Right ventricle myocardium inferior (tissue), 1 donor: ENCODE measurements at places on chromosomes 2 and 18.

- DNase-seq: no peak
These were observed 72.5 kb upstream of the CYP26B1 start for GRCh38 chr2:72220170-72220569.

- no peak for DNase-seq
These were observed 146.1 kb downstream of the PRPF40A start for GRCh38 chr2:152571048-152571766.

- no peak for DNase-seq
These were observed 58.3 kb downstream of the MTCL1 start for GRCh38 chr18:8763611-8764010.

DNA sequence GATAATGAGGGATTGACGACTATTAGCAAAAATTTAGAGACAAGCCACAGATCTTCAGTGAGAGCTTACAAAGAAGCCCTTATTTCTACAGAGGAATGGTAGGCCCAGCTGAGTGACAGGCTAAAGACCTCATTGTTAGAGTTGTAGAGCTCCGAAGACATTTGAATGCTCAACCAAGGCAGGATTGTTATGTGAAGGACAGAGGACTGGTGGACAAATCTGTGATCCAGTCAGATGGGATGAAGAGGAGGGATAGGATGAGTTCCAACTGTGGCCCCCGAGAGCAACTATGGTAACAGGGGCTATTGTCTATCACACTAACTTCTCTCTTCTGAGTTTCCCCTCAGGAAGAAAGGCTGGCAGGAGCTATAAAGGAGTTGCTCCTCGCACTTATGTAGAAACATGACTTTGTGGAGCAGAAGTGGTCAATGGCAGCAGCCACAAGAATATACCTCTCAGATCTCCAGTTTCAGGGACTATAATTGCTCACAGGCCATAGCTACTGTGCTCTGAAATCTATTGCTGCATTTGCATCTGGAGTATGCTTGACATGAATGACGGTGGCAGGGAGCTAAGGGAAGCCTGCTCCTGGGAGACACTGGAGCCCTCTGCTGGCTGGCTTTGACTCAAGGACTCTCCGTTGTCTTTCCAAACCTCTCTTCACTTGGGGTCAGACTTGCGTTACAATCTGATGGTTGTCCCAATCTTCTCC is 50.3 kb upstream of the GREB1L start:
- no peak for DNase-seq

- no peak for DNase-seq
These were observed 122.3 kb downstream of the HAUS1 start for GRCh38 chr18:46226461-46226860.

DNA sequence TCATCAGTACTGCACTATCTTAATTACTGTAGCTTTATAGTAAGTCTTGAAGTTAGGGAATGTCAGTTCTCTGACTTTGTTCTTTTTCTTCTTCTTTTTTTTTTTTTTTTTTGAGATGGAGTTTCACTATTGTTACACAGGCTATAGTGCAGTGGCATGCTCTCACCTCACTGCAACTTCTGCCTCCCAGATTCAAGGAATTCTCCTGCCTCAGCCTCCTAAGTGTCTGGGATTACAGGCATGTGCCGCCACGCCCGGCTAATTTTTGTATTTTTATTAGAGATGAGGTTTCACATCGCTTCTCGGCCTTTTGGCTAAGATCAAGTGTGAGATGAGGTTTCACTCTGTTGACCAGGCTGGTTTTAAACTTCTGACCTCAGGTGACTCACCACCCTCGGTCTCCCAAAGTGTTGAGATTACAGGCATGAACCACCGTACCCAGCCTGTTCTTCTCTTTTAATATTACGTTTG is 41.9 kb upstream of the TANC1 start:
- DNase-seq: no peak

- DNase-seq: no peak
These were observed 9.2 kb downstream of the LRRFIP1 start for GRCh38 chr2:237636578-237636977.

GRCh38 chr18:75052475-75052874 is 156.5 kb downstream of the PTGR3 start:
- DNase-seq: no peak

DNA sequence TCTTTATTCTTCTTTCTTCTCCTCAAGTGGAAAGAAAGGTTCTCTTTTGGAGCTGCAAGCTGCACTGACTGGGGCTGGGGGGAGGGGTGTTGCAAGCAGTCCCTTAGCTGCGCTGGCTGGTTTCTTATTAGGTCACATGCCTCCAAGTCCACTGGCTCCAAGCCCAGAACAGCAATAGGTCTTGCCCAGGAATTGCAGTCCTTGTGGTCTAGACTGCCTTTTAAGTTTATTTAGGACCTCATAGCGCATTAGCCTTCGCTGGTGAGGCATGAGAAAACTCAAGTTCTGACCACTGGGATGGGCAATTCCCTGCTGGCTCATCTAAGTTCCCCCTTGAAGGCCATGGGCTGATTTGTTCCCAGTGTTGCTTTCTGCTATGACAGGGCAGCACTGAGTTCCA is 138.6 kb upstream of the SCN7A start:
- DNase-seq: no peak

DNA sequence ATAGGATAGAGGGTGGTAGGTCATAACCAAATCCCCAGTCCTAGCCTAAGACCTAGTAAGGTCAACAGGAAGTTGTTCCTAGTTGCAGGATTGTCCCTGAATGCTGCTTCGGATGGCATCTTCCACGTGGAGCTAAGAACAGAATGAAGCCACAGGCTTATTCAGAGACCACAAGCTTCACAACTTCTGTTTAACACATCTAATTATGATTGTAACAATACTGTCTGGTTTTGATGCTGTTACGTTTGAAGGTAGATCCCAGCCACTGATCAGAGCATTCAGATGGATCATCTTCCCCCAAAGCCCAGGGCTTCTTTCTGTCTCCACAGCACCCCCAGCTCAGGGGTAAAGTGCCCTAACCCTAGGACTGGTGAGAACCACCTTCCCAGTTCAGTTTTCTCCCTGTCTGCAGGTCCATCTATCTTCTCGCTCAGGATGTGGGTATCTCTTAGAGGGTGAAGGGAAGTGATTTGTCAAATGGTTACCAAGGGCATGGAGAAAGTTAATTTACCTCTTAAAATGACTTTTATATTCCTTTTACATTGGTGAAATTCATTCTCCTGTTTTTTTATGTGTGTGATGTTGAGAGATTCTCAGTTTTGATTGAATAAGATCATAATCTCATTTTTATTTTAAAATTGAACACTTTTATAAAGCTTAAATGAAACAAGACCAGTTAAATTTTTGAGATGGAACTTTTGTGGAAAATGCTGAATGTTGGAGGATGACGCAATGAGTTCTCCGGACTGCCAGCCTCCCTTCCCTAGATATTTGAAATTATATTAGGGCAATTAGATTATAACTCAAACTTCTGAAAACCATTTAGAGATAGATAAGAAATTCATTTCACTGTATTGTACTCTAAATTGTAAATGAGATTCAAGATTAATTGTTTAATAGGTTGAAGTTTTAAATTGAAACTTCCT is 66.5 kb downstream of the RHBDD1 start:
- DNase-seq: no peak

GRCh38 chr2:97812931-97813330 is 99.6 kb downstream of the ZAP70 start:
- no peak for DNase-seq

- no peak for DNase-seq
These were observed 114.2 kb upstream of the ID2 start for GRCh38 chr2:8567469-8568260.

DNA sequence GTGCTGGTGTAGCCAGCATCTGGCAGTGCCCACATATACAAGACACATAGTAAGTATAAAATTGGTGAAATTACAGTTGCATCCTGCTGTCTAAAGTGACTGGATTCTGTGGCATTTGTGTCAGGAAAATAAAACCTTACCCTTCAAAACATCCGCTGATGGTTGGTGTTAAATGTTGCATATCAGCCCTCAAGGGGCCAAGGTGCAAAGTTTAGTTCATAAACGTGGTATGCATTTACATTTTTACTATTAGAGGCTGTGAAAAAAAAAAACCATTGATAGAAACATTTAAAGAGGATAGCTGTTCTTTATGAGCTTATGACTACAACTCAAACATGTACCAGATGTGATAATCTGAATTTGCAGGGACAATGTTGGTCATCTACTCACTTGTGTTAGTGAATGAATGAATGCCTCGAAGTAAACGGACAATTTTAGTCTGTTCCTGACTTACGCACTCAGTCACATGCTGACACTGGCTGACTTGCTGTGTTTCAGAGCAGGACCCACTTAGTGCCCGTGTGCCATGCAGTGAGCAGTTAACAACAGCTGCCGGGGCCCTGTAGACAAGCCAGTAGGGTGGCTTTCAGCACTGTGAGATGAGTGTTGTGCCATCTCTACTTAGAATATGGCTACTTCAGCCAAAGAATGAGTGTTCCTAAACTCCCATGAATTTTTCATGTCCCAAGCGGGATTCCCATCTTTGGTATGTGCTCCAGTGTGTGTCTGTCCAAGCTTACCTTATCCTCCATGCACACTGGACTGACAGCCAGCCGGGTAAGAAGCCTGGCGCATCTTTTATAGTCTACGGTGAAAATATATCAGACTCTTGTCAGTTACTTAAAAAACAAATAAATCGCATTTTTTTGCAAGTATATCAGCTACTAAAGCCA is 5.3 kb downstream of the ALKAL2 start:
- DNase-seq: no peak

DNA sequence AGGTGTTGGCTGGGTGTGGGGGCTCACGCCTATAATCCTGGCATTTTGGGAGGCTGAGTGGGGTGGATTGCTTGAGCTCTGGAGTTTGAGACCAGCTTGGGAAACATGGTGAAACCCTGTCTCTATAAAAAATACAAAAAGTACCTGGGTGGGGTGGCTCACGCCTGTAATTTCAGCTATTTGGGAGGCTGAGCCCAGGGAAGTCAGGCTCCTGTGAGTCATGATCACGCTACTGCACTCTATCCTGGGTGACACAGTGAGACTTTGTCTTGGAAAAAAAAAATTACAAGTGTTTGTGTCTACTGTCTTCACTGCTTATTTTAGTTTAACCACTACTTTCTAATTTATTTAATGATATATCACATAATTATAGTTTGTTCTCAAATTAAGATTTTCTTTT is 62.7 kb upstream of the DOCK10 start:
- no peak for DNase-seq

DNA sequence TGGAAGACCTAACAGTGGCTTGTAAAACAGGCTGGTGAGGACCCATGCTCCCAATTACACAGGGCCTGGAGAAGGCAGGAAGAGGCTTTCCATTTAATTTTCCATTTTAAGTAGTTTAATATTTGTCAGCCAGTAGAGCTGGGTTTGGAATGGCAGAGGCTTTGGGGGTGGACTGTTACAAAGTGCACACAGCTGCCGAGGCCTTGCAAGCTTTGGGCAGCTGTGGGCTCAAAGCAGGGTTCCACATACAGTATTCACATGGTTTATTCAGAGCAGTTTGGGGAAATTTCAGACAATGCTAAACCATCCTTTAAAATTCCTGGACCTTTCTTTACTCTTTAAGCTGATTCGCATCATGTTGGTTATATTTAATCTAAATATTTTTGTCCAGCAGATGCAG is 132.6 kb downstream of the WDSUB1 start:
- no peak for DNase-seq

DNA sequence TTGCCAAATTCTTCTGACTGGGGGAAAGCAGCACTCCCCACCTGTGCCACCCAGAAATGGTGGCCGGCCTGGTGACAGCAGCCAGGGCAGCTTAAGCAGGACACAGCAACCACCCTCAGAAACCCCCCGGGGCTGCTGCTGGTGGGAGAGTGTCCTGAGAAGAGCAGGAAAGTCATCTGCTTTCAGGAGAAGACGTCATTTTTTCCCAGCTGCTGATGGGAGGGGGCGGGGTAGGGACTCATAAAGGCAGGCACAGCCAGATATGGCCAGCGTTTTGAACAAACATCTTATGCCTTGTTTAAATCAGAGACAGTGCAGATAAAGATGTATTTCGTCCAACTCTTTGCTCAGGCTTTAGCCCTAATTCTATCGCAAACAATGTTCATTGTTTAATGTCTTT is 139.5 kb downstream of the LRRC30 start:
- DNase-seq: no peak

DNA sequence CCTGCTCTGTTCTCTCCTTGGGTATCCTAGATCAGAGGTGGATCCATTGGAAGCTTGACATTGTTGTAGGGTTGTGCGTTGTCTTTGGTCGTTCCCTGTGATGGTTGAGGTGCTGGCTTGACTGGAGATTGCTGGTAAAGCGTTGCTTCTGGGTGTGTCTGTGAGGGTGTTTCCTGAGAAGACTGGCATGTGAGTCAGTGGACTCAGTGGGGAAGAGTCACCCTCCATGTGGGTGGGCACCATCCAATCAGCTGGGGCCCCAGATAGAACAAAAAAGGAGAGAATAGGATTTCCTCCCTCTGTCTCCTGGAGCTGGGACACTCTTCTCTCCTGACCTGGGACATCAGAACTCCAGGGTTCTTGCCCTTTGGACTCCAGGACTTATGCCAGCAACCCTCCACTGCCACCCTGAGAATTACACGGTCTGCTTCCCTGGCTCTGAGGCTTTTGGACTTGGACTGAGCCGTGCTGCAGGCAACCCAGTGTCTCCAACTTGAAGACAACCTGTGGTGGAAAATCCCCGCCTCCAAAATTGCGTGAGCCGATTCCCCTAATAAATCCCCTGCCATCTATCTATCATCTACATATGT is 14.8 kb upstream of the REEP1 start:
- no peak for DNase-seq

DNA sequence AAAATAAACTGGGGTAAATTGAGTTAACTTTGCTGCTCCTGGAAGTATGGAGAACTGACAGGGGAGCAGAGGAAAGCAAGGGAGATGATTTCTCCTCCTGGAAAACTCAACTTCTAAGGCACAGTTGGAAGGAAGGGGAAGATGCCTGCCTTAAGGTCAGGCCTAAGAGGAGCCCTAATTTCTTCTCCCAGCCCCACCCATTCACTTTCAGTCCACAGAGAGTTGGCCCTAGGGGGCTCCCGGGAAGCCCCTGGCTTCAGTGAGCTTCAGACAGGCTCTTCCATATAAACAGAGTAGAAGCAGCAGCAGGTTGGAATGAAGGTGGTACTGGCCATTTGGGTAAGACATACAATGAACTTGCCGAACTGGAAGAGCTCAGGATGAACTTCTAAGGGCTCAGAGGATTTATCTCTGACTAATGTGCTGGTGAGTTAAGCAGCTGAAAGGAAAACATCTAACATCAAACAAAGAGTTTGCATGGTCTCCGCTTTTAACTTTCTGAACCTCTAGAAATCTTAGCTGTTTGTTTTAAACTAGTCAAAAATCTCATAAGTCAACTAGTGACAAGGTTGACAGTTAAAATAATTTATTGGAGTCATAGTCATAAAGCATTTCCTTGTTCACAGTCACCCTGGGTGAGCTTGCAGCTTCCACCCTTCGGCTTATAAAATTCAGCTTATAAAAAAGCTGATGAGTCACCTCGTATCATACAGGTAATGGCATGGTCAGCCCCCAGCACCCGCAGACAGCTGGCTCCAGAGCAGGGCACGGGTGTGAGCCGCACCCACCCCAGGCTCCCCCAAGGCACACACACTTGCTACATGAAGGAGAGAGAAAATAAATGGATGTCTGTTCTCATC is 9.8 kb downstream of the MALL start:
- DNase-seq: no peak

- DNase-seq: no peak
These were observed 12.6 kb upstream of the FIGN start for GRCh38 chr2:163748420-163748819.

GRCh38 chr18:44568986-44569385 is 111.7 kb upstream of the SETBP1 start:
- DNase-seq: no peak
